AG04449 (cell line): ENCODE measurements at places on chromosomes 5 and 9.

- DNase-seq = no peak
Measured at GRCh38 chr9:132547976-132548730, 34.3 kb upstream of the BARHL1 start.

DNA sequence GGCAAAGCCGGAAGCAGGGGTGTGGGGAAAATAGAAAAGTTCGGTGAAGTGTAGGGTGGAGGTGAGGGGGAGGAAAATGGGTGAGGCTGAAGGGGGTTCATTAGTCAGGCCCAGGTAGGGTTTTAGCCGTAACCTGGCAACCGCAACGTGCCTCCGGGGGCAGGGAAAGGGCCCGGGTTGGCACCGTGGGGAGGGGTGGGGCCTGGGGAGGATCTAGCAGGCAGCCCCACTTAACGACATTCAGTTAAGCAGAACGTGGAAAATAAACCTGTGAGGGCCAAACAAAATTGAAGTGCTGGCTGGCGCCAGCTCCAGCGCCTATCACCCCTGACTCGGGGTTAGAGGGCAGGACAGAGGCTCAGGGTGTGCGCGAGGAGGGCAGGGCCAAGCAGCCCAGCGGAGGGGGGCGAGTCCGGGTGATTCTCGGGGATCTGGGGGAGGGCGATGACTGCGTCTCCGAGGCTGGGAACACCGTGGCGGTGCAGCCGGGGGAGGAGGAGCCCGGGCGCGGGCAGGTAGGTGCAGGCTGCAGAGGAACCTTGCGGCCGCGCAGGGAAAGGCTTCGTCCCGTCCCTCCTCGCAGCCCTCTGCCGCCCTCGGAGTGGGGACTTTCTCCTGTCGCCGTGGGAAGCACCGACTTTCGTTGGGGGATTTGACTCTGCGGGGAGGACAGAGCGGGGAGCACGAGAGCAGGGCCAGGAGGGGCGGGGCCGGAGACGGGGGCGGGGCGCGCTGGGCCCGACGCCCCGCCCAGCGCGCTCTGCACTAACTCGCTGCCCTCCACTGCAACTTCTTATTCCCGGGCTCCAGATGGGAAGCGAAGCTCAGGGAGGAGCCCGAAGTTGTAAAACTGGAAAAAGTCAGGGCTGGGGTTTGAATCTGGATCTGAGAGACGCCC, 5.1 kb downstream of the RGS14 start:
- no peak for DNase-seq

DNA sequence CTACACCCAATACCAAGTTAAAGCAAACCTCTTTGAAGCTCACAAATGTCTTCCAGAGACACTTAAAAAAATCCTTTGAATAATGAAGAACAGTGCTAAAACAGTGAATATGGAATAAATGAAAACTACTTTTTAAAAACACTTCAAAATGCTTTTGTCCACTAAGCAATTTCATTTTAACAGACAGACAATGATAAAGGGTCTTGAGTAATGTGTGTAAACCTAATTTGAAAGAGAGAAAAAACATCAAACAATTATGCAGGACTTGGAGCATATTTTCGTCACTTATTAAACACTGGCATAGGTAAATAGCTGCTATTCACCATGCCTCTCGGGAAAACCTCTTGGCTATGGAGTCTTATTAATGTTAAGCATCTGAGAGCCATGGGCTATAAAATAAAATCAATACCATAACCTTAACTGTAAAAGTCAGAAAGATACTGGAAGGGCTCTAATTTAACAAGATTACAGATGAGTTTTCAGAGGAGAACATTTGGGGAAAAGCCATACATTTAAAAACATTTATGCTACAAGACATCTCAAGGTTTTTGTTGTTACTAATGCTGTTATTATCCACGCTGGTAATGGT, 177.8 kb downstream of the NFIB start:
- no peak for DNase-seq

GRCh38 chr5:77993855-77994318, 217.7 kb upstream of the TBCA start:
- no peak for DNase-seq

DNA sequence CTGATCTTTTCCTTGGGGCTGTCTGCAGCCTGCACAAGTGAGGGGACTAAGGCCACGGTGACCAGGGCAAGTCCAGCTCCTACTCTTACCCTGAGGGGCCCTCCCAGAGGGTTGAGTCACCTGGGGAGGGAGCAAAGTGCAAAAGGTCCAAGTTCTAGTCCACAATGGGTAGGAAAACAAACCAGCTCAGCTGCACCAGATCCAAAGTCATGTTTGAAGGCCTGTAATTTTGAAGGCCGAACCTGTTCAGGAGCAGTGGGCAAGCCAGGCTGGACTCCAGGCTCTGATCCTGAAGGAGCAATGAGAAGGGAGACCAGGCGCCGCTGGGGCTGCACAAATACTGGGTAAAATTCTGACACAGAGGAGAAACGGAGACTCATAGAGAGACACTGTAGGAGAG, 15.8 kb upstream of the TCF7 start:
- DNase-seq = no peak

GRCh38 chr5:142324136-142324870, 518 bp downstream of the SPRY4 start:
- DNase-seq = no peak

DNA sequence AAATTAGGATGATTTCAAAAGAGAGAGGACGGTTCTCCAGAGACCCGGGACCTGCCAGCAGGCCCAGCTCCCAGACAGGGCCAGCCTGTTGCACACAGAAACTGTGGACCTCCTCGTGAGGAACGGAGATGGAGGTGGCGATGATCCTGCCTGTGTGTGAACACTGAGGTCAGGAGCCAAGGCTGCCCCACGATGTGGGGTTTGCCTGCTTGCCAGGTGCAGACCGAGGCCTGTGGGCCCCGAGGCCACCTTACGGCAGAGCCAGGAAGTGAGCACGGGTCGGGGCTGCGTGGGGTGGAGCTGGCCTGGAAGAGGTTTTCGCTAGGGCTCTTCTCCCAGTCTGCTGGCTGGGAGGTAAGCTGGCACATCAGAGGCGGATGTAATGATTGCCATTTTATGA, 4.3 kb downstream of the FAM163B start:
- no peak for DNase-seq

DNA sequence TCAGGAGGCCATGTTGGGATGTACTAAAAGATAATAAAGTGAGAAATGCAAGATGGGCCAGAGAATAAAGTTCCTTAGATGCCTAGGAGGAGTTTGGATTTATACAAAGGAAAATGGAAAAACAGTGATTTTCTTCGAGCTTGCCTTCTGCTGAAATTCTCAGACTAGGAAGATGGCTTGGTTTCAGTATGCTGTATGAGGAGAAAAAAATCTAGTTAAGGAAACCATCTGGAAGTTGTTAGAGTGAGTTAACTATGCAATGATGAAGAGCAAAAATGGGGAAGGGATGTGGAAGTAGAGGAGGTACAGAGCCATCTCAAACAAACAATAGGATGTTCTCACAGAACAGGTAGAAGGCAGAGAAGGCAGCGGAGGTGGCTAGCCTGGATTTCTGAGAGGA, 162.9 kb upstream of the FTMT start:
- no peak for DNase-seq

GRCh38 chr9:89236955-89237573, 58.4 kb upstream of the SHC3 start:
- no peak for DNase-seq

DNA sequence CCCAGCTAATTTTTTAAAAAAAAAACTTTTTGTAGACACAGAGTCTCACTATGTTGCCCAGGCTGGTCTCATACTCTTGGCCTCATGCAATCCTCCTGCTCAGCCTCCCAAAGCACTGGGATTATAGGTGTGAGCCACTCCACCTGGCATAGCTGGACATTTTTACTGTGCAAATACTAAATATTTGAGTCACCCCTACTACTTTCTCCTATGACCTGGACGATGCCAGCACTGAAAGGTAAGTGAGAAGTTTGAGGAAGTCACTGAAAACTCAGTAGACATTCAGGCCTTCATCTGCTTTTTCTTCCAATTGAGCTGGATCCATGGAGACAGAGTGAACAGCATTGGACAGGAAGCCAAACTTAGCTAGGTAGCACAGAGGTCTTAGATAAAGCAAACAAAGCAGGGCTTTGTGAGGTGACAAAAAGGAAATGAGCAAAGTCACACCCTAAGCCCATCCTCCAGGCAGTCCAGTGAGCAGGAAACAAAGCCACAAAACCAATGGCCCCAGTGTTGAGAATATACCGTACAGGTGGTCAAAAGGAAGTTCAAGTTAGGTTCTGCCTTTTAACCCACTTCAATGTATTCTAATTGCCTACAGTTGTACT, 192.6 kb upstream of the RASA1 start:
- no peak for DNase-seq

GRCh38 chr5:136197462-136198142, 4.6 kb upstream of the SMIM32 start:
- no peak for DNase-seq

- DNase-seq = no peak
Measured at GRCh38 chr9:23563517-23563916, 262.5 kb downstream of the ELAVL2 start.

DNA sequence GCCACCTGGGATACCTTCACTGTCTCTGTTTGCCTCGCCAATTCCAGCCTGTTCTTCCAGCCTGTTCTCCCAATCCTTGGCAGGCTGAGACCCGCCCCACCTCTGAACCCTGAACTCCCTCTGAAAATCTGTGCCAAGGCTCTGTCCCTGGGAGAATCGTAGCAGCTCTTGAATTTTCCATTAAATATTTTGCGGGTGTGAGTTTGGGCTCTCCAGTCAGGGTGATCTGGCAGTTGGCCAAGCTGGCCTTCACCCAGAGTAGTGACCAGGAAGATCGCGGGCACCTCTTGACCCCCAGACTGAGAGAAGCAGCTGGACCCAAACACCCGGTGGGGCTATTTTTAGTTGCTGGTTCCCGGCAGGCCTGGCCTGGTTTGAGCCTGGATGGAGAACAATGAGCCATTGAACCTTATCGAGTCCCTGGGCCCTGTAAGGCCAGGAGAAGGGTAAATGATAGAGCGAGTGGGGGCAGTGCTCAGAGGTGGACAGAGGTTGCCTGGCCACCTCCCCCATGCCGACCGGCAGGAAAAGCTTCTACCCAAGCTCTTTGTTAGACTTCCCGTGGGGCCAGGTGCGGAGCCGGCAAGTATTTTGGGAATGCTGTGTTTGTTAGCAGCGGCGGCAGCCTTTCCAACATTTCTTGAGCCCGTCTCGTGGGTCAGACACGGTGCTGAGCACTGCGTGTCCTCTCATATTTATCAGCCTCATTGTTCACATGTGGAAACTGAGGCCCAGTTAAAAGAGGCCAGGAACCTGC, 146.2 kb downstream of the RGS3 start:
- no peak for DNase-seq

GRCh38 chr5:141908796-141909195, 14.9 kb upstream of the DELE1 start:
- DNase-seq = no peak

DNA sequence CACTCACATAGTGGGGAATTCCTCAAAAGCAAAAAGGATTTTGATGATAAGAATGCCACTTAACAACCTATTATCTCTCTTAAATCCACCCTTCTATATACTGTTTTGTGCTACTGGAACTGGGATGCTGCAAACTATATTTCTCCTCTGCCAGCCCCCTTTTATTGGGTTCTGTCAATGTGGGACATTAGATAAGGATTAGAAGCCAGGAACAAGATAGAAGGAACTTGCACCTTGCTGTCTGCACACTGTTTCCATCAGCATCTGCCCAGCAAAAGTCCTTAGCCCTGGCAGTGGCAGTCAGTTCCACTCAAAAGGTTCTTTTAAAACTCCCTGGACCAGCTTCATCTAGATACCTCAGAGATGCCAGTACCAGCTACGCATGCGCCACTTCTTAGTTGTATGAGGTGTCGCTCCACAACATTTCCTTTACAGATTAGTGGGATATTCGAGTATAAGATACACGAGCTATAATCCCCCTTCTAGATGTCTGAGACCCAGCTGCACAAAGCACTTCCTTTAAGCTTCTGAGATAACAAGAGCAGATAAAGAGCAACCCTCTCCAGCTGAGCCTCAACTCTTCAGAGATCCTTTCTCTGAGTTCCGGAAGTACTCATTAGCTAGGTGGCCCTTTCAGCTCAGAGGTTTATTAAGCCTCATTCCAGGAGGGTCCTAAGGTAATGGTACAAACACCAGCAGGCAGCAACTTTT, 45.3 kb downstream of the CERT1 start:
- DNase-seq = no peak

GRCh38 chr5:34570721-34571676, 85.1 kb upstream of the RAI14 start:
- DNase-seq = peak; percentile 33

GRCh38 chr9:124779368-124780059, 2.6 kb downstream of the OLFML2A start:
- peak; percentile 77 for DNase-seq

- no peak for DNase-seq
Measured at GRCh38 chr5:147619281-147619878, 109.5 kb upstream of the DPYSL3 start.

- DNase-seq = no peak
Measured at GRCh38 chr9:128362774-128363173, 8.4 kb upstream of the URM1 start.

DNA sequence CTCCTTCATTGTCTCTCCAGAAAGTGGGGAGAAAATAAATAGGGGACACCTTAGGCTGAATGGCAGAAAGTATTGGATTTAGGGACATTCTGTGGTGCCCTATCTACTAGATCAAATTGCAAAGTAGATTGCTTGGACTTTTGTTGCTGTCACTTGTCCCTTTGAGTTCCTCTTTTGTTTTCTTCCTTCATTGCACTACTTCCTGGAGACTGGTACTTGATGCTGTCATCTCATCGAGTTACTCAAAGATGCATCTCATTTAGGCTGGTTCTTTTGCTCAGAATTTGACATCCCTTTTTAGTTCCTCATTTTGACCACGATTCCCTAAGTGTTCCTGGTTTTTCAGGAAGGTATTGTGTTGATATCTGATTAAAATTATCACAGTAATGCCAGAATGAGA, 137.6 kb downstream of the ADGRV1 start:
- DNase-seq = no peak

GRCh38 chr5:143319437-143320227, 83.9 kb downstream of the NR3C1 start:
- DNase-seq = no peak

DNA sequence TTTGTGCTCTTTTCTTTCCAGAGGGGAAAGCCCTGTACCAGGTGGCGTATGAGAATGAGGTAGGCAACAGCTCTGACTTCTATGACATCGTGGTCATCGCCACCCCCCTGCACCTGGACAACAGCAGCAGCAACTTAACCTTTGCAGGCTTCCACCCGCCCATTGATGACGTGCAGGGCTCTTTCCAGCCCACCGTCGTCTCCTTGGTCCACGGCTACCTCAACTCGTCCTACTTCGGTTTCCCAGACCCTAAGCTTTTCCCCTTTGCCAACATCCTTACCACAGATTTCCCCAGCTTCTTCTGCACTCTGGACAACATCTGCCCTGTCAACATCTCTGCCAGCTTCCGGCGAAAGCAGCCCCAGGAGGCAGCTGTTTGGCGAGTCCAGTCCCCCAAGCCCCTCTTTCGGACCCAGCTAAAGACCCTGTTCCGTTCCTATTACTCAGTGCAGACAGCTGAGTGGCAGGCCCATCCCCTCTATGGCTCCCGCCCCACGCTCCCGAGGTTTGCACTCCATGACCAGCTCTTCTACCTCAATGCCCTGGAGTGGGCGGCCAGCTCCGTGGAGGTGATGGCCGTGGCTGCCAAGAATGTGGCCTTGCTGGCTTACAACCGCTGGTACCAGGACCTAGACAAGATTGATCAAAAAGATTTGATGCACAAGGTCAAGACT, 10.3 kb downstream of the PCYOX1L start:
- no peak for DNase-seq

GRCh38 chr5:32092938-32093812, 80.9 kb downstream of the GOLPH3 start:
- DNase-seq = no peak

GRCh38 chr9:133861086-133861485, 122.9 kb upstream of the SARDH start:
- DNase-seq = no peak

- DNase-seq = no peak
Measured at GRCh38 chr9:93953496-93954433, 1.4 kb downstream of the BARX1 start.
